ENCODE measurements at places on chromosomes 12 and 14.
A peak's percentile ranks its signal among the peaks of the same experiment; 100 is the strongest.

DNA sequence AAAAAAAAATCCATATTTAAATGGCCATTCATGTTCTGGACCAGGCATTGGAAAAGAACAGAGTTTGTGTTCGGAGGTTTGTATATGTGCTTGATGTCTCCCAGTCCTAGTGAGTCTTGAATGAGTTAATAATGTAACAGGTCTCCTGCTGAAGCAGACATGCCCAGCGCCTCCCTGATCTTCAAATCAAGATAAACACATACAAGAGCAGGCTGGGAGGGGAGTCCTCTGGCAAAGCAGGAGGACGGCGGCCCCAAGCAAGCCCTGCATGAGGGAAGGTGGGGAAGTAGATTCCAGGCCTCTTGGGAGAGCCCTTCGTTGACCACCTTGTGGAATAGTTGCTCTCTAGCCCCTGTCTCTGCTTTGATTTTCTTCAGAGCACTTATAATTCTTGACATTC, 156.3 kb downstream of the ZFP36L1 start:
- no peak for DNase-seq

GRCh38 chr12:119082016-119082415, 96.7 kb upstream of the HSPB8 start:
- no peak for DNase-seq

- no peak for DNase-seq
These were observed 460.7 kb downstream of the NOVA1 start for GRCh38 chr14:26137161-26137560.

GRCh38 chr12:119014368-119014767, 33.0 kb downstream of the SRRM4 start:
- no peak for DNase-seq

DNA sequence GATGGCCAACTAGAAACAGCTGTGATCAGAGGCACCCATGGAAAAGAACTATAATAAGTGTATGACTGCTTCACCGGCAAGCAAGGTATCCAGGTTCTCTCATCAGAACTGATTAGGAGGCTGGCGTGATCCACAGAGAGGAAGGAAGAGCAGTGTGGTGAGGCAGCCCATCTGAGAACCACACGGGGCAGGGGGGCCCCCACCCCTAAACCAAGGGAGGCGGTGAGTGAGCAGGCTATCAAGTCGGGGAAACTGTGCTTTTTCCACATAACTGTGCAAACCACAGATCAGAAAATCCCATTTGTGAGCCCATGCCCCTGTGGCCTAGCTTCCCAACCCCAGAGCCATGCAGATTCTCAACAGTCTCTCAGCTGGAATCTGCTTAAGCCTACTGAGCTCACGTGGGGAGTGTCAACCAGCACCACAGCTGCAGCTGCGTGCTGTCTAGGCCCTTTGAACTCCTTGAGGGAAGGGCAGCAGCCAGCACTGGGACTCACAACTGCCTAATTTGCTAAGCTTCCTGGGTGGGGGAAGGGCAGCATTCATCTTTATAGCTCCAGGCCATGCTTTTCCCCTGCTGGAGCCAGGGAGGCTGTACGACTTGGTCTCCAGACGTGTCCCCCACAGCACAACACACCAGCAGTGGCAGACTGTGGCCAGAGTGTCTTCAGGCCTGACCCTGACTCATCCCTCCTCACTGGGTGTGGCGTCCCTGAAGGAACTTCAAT, 444.4 kb upstream of the ATP2B1 start:
- peak; percentile 10 for DNase-seq
